Posterior cingulate gyrus (tissue), 11 donors: ENCODE measurements at places on chromosomes 4 and X.

DNA sequence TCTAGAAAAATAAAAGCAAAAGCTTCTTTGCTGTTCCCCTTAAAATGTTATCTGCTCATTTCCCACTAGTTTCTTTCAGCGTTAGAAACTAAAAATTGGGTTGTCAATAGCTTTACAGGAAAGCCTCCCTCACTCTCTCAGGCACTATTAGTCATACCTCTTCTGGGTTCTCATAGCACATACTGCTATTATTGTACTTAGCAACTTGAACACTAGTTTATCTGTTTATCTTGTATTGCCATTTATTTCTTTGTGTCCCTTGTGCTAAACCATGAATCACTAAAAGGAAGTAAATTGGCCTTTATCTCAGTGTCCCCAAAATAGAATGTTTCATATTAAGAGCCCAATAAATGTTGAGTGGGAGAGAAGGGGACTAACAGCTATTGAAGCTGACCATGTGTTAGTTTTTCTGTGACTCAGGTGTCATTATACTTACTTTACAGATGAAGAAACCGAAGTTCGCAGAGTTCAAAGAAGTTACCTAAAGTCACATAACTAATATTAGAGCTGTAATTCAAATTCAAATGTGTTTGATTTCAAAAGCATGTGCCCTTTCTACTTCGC is 124.8 kb upstream of the CITED1 start:
- no peak for DNase-seq

- no peak for DNase-seq
These were observed 137.5 kb downstream of the PALLD start for GRCh38 chr4:168634276-168634802.

DNA sequence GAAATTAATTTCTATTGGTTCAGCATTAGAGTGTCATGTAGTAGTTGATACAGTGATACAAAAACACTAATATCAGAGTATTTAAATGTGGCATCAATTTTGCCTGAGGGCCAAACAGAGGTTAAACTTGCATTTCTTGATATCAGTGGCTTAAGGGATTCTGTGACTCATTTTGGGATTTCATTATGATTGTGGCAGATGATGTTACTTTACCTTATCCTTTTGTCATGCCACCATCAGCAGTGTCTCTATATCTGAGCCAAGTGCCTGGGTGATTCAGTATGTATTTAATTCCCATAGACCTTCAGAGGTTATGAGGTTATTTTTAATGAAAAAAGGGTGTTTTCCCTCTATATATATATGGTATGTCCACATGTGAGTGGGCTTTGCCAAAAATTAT is 582.9 kb downstream of the ADGRL3 start:
- no peak for DNase-seq

DNA sequence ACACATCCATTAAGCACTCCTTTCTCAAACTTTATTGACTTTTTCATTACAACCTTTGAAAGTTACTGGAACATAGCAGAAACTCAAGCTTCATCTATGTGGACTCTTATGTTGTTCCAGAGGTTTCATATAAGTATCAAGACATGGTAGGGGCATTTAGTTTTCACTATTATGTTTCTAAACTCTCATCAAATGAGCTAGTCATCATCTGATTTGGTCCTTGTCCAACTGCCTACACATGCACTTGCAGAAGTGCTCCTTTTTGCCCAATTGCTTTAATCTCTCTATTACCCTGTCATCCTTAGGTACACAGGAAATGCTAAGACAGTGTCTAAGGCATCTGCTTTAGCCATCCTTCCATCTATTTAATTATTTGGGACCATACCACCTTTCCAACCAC is 42.2 kb upstream of the EPGN start:
- DNase-seq: no peak

DNA sequence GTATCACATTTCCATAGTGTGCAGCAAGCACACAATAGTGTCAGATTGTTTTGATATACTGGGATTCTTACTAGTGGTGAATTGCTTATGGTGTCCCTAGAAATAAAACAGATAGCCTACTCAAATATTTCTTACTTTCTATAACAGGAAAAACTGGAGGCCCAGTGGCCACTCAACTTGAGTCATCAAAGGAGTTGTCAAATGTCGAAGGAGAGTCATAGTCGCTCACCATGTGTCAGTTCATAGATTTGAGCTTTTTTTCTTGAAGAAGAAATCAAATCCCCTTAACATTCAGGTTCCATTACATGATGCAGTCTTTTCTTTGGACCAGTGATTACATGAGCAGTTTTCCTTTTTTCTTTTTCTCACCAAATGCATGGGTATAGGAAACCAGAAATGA is 1271.0 kb downstream of the RAPGEF2 start:
- DNase-seq: no peak

- DNase-seq: no peak
These were observed 680.6 kb downstream of the IQCM start for GRCh38 chr4:149135062-149135461.

DNA sequence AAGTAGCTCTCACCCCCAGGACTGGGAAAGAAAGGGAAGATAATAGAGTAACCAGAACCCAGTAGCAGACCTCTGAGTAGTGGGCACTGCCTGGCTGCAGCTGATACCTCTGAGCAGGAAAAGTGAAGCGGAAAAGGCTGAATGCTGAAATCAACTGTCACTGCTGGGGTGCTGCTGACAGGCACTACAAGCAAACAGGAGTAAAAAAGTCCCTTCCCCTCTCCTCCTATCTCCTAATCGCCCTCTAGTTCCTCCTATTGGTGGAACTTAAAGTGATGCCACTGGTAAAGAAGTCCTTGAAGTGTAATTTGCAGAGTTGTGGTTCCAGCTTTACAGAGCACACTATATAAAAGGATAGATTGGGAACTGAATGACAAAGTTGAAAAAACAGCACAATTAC is 32.8 kb upstream of the GLRB start:
- DNase-seq: no peak

DNA sequence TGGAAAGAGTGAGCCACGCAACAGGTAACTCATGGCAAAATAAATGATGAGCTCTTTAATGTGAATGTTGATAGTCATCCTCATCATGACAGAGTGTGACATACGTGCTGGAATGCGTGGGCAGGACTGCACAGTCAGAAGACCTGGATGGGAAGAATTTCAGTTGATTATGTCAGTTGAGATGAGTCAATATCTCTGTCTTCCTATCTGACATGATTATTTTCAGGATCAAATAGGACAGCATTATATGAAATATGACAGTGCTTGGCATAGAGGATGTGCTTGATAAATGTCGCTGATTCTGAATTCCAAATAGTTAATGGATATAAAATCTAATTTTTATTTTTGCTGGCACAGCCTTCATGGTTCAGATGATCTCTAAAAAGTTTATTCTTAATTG is 95.1 kb downstream of the IL15 start:
- DNase-seq: no peak
